NCI-H187 (cell line): ENCODE measurements at places on chromosomes 1 and 21.

GRCh38 chr1:85998105-85998855 lies 158.3 kb downstream of the COL24A1 start:
- DNase-seq, result no peak

GRCh38 chr1:2610036-2610959 lies 22.5 kb downstream of the MMEL1 start:
- no peak for DNase-seq

- no peak for DNase-seq
These were observed 166.2 kb downstream of the CLIC6 start for GRCh38 chr21:34834852-34835501.

- no peak for DNase-seq
These were observed 58.0 kb downstream of the BEND5 start for GRCh38 chr1:48718705-48719104.

DNA sequence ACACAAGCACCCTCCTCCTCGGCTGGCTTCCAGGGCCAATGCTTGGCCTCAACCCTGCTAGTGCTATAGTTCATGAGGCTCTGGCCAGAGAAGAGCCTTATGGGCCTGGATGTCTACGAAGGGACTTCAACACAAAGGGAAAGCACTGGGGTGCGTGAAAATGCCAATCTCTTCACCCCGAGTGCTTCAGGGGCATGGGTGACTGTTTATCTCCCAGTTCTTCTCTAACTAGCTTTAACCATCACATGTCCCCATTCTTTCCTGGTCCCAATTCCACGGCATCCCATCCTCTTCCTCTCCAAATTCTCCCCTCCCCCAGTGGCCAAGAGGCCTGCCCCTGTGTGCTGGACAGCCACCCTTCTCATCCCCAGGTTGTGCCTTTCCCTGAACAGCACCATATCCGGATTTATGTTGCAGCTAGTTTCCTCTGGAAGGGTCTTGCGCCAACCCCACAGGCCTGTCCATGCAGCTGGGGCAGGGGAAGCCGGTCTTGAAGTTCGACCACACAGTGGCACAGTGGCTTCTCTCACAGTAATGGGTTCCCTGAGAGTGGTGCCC lies 16.7 kb downstream of the ABCA4 start:
- no peak for DNase-seq

DNA sequence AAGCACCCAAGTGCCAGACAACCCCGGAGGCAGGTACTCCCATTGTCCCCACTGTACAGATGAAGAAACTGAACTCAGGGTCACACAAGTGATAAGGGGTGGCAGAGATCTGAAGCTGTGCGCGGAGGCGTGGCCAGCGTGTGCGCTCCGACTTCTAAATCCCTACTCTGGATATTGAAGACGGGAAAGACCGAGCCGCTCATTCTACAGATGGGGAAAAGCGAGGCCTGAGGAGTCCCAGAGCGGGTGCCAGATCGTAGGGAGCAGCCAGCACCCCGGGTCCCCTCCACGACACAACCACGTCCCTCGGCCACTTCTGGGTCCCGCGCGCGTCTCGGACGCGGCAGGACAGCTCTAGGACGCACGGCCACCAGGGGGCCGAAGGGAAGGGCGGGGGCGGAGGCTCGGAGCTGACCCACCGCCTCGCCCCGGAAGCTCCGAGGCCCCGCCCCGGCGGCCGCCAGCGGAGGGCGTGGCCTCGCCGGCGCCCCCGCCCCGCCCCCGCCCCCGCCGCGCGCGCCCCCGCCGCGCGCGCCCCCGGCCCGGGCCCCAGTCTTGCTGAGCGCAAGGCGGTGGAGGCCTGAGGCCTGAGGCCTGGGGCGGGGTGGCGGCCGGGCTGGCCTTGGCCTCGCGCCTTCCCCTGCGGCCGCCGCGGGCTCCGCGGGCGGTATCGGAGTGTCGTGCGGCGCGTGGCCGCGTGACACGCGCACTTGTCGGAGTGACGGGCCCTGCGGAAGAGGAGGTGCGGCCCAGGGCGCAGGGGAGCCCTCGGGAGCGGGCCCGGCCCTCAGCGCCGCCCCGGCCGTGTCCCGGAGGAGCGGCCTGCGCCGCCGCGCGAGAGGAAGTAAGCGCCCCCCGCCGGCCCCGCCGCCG lies at the start of gene H6PD:
Gene H6PD, plus strand, starts transcription at position 552 of the 873 bp plus-strand sequence. CDS start 10,161 bp downstream, outside the sequence.
- peak; percentile 14 for DNase-seq

- no peak for DNase-seq
These were observed 40.3 kb upstream of the TLR5 start for GRCh38 chr1:223183268-223183862.

GRCh38 chr1:207335695-207336363 lies 14.4 kb downstream of the CD55 start:
- no peak for DNase-seq

DNA sequence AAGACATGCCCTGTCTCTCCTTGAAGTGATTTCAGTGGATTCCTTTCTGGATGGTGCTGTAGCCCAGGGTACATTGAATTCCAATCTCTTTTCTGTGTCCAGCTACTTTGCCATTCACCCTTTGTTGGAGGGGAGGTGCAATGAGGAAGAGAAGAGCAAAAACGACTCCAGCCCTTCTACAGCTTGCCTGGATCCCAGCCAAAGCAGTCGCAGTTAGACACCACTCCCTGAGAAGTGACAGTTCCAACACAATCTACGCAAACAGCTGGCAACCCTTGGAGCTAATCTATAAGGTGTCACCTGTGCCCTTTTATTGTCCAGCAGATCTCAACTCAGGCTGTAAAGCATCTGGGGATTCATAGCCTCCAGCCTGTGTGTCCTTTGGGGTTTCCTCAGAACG lies 4.6 kb downstream of the CD244 start:
- no peak for DNase-seq

GRCh38 chr1:39348278-39348677 lies 143.2 kb upstream of the BMP8A start:
- no peak for DNase-seq

GRCh38 chr1:215605011-215605621 lies 38.0 kb downstream of the KCTD3 start:
- no peak for DNase-seq

GRCh38 chr21:31117128-31117916 lies 79.0 kb upstream of the KRTAP19-8 start:
- DNase-seq, result no peak

- no peak for DNase-seq
These were observed 722.3 kb downstream of the PLA2G4A start for GRCh38 chr1:187551061-187551460.

DNA sequence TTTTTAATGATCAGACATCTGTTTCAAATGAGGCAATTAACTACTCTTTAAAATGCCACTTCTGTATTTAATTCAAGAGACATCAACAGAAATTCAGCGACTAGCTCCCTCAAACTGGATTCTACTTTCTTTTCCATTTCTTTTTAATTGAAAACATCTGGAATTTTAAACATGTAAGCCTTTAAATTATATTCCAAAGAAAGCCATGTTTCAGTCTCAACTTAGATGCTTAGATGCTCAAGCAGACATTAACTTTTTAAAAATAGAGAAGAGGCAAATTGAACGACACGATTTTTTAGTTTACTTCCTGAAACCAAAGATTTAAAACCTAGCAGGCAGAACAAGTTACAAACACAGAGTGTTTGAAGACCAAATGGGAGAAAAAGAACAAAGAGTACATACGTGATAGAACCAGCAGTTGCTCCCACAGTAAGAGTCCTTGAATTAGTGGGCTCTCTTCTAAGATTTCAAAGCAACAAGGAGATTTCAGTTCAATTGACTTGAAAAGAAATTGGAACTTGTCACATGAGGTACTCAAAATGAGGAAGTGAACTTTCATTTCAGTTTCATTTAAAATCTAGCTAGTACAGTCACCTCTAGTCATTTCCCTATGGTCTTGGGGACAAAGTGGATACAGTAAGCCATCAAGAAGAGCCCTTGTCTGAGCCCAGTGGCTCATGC lies at the start of gene CTSS:
Gene CTSS, minus strand, starts transcription at position 483 of the 681 bp plus-strand sequence. CDS start 1,015 bp downstream, outside the sequence.
- DNase-seq, result no peak

GRCh38 chr1:40396420-40396819 lies 22.9 kb downstream of the SMAP2 start:
- no peak for DNase-seq

GRCh38 chr1:232377494-232377770 lies 252.5 kb downstream of the SIPA1L2 start:
- DNase-seq, result no peak

DNA sequence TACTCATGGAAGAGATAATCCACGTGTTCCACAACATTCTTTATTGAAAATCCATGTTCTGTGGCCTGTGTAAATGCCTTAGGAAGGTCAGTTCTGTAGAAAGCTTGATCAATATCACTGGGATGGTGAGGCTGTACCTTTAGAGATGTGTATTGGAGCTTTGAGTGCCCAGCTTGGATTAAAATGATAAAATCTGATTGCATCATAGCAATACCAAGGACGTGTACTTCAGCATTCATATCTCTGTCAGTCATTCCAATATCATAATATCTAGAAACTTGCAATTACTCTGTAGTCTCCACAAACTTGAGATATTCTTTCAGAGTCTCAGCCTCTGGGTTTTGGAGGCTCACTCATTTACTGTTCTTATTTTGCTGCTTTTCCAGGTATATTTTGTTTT lies 31.6 kb downstream of the IFI44 start:
- DNase-seq, result no peak

DNA sequence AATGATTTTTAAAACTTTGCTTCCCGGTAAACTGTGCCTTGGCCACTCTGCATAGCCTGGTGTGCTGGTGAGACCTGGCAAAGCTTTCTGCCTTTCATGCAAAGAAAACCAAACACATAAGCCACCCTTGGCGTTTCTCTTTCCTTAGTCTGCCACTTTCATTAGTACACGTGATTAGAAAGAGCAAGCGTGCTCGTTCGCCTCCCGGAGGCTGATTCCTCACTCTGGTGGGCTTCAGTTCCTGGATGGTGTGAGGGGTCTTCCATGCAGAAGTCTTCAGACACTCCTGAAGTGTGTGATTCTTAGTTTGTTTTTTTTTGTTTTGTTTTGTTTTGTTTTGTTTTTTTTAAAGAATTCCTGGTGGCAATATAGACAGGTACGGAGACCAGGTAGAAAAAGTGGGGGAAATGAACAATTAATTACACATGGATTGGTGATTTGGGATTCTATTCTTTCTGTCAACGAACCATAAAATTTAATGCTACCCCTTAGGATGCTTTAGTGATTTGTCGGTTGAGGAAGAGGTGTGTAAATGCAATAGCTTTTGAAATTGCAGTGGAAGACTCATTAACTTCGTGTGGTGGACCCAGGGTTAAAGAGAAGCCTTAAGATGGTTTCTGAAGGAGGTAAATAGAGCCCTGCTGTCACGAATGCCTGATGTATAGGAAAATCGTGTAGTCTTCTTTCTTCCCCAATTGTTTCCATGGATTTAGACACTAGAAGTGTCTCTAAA lies 2.1 kb downstream of the GALNT2 start:
- DNase-seq, result no peak

DNA sequence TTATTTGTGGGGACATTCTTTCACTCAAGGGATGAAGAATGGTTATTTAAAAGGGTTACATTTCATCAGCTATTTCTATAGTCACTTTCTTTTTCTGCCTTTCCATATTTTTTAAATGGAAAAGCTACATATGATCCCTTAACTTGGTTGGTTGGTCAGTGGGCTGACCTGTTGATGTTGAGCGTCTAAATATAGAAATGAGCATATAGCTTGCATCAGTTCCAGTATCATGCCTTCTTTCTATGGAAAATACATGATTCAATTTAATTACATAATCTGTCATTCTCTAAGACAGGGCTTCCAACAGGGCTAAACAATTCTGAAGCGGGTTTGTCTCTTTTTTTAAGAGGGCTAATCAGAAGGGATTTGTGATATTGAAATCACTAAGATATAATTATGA lies 40.6 kb downstream of the TYW3 start:
- no peak for DNase-seq
